COLO829 (cell line): ENCODE measurements at places on chromosomes 1 and 21.

GRCh38 chr1:203590603-203591002, 36.0 kb upstream of the ATP2B4 start:
- peak; percentile 81 for DNase-seq

DNA sequence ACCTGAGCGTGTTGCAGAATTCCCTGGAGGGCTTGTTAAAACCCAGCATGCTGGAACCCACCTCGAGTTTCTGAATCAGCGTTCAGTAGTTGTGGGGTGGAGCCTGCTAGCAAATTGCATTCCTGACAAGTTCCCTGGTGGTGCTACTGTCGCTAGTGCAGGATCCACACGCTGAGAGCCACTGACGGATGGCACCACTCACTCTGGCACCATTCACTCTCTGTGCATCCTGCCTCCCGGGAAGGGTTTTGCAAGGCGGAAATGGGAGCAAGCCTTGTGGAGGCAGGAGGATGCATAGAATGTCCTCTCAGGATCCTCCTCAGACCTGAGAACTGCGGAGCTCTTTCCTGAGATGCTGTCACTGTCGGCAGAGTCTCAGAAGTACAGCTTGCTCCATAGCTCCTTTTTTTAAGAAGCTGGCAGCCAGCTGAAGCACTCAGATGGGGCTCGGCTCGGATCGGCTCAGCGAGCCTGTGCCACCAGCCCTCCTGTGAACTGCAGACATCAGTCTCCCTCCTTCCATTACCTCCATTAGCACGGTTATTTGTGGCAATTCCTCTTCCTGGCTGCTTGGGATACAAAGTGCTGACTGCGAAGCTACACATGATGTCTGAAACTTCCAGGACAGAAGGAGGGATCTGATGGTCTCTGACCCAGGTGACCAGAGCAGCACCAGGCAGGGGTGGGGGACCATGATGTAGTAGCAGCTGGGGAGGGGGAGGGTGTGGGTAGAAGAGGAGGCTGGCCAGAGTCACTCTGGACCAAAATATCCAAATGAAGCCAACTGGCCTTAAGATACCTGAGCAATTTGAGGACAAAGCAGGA, 89.6 kb downstream of the C1orf94 start:
- DNase-seq, result no peak

GRCh38 chr21:31497914-31498313, 153.9 kb upstream of the TIAM1 start:
- DNase-seq, result no peak

- no peak for DNase-seq
Observed at GRCh38 chr1:3183411-3183810, 114.4 kb downstream of the PRDM16 start.

DNA sequence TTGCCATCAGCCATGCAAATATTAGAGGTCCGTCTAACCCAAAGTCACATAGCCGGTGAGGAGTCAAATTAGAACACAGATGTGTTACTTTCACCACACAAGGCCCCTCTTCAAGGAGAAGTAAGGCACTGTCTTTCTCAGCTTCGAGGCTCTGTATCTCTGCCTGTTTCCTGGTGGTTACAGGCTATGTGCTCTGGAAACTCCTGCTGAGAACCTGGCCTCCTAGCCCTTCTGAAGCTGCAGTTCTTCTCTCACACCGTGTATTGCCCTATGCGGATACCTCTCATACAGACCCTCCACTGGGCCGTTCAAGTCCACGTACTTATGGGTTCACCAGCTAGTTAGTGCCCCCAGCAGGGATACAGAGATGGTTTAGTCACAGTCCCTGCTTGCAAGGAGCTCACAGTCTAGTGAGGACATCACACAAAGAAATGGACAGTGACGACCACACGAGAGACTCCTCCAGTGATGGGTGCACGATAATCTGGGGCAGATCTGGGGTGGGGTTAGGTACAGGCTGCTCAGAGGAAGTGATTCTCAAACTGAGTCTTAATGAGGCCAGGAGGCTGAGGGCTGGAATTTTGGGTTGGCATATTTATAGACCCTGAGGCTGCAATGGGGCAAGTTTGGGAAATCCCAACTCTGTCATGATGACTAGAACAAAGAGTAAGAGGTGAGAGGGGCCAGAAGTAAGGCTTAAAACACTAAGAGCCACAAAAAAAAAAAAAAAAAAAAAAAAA, 22.8 kb upstream of the ELOA start:
- DNase-seq, result no peak

DNA sequence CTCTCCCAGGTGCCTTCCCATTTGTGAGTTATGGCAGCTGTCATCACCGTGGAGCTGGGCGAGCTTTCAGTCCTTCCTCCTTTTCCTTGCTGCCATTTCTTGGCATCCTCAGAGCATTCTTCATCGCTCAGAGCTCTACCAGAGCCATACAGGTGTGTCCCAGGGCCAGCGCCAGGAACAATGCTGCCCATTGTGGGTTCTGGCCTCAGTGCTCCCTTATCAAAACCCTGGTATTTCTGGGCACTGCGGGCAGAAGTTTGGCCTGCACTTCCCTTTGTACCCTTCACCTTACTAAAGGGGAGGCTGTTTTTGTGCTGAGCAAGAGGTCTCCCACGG, 28.5 kb downstream of the RASSF5 start:
- no peak for DNase-seq

GRCh38 chr21:46301759-46302158, 15.6 kb downstream of the YBEY start:
- DNase-seq, result no peak

GRCh38 chr1:153306303-153307220, 6.2 kb downstream of the PGLYRP3 start:
- no peak for DNase-seq
